ENCODE measurements at places on chromosomes 4 and X.

- H3K36me3 ChIP-seq, result no peaks in the 10 kb centered on the region
- H3K27me3 ChIP-seq, result no peaks in the 10 kb centered on the region
- no peak for DNase-seq
- no peaks in the 10 kb centered on the region for H3K4me1 ChIP-seq
- H3K4me3 ChIP-seq, result no peak overlapping the region
Observed at GRCh38 chr4:85496933-85497332, 22.0 kb downstream of the ARHGAP24 start.

DNA sequence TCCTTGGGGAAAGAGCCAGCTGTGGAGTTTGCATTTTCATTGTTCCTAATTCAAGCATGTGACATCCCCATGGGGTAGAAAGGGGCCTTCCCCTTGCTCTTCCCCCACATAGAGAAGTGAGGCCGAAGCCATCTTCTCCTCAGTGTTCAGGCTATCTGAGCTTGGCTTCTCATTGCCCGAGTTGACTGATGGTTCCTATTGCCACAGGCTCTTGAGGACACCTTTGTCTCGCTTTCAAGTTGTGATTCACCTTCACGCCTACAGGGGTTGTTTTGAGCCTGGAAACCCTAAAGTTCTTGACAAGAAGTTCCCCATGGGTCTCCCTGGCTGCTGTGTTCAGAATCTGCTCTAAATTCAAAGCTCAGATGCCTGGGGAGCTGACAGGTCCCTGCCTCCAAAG is 25.0 kb downstream of the CCNQ start:
- H3K36me3 ChIP-seq, result no peaks in the 10 kb centered on the region
- H3K4me3 ChIP-seq, result no peak overlapping the region
- H3K27me3 ChIP-seq, result no peaks in the 10 kb centered on the region
- DNase-seq, result no peak
- no peaks in the 10 kb centered on the region for H3K4me1 ChIP-seq

DNA sequence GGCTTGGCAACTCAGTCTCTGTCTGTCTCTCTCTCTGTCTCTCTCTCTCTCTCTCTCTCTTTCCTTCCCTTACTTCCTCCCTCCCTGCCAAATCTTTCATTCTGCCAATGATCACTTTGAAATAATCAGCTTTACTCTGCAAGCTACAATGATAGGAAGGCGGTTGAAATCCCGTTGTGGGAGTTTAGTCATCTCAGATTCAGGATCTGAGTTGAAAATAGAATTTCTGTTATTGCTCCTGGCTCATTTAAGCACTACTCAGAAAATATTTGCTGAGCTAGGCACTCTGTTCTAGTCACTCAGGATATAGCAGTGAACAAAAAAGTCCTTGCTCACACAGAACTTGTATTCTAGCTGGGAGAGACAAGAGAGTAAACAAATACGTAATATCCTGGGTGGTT is 56.3 kb upstream of the DCTD start:
- no peaks in the 10 kb centered on the region for H3K4me1 ChIP-seq
- H3K4me3 ChIP-seq, result no peak overlapping the region
- no peak overlapping the region for H3K27ac ChIP-seq
- H3K27me3 ChIP-seq, result peaks cover 64% of the 10 kb centered on the region
- peaks cover 1% of the 10 kb centered on the region for H3K36me3 ChIP-seq

DNA sequence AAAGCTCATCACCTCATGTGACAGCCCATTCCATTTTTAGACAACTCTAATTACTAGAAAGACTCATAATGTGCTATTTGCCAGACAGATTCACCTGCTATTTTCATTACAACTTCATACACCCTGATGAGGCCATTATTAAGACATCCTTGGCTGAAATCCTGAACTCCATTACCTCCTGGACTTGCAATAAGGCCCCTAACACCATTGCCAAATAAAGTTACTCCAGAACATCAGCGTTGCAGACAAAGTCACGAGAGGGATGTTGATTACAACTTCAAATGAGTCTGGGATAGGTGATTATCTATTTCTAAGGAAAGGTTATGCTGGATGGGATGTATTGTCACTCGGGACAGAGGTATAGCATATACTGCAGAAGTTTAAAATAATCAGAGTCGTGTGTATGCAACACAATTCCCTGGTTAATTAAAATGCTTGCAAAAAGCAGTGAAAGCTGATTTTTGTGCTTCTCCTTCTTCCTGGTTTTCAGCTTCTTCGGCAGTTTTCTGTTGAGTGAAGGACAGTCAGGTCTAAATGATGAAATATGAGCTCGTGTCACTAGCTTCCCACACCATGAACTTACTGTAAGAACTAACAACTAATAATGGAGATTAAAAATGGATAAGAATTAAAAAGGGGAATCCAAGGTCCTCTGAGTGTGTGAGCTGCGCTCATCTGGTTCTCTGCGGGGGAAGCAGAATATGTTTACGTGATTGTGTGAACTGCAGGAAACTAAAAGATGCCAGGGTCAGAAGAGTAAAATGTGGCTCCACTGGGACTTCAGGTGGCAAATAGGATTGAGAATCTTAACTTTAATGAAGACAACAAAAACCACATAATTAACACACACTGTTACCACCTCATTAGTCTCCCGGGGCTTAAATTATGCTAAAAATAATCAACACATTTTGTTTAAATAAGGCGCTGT is 17.6 kb upstream of the SOD3 start:
- no peaks in the 10 kb centered on the region for H3K4me1 ChIP-seq
- H3K27me3 ChIP-seq, result no peaks in the 10 kb centered on the region
- H3K4me3 ChIP-seq, result no peak overlapping the region
- no peak overlapping the region for H3K27ac ChIP-seq
- DNase-seq, result no peak

- no peaks in the 10 kb centered on the region for H3K27me3 ChIP-seq
- no peak for DNase-seq
- H3K27ac ChIP-seq, result peak overlapping the region; percentile 38
- H3K36me3 ChIP-seq, result peaks cover 12% of the 10 kb centered on the region
Observed at GRCh38 chrX:153342762-153343558, 9.0 kb downstream of the ZNF275 start.

DNA sequence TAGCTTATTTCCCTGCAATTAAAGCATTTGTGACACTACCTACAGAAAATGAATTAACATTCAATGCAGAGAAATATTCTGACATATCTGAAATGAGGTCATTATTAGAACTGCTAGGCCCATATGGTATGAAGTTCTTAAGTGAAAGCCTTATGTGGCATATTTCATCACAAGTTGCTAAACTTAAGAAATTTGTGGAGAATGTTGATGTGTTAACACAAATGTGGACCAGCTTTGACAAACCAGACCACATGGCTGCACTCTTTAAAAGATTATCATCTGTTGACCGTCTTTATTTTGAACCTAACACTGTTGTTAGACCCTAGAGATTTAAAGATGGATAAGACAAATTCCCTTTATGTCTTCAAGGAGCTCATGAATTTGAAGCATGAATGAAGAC is 1024.1 kb downstream of the RPA4 start:
- no peaks in the 10 kb centered on the region for H3K36me3 ChIP-seq
- no peak for DNase-seq
- no peaks in the 10 kb centered on the region for H3K4me1 ChIP-seq
- no peak overlapping the region for H3K4me3 ChIP-seq
- no peaks in the 10 kb centered on the region for H3K27me3 ChIP-seq

DNA sequence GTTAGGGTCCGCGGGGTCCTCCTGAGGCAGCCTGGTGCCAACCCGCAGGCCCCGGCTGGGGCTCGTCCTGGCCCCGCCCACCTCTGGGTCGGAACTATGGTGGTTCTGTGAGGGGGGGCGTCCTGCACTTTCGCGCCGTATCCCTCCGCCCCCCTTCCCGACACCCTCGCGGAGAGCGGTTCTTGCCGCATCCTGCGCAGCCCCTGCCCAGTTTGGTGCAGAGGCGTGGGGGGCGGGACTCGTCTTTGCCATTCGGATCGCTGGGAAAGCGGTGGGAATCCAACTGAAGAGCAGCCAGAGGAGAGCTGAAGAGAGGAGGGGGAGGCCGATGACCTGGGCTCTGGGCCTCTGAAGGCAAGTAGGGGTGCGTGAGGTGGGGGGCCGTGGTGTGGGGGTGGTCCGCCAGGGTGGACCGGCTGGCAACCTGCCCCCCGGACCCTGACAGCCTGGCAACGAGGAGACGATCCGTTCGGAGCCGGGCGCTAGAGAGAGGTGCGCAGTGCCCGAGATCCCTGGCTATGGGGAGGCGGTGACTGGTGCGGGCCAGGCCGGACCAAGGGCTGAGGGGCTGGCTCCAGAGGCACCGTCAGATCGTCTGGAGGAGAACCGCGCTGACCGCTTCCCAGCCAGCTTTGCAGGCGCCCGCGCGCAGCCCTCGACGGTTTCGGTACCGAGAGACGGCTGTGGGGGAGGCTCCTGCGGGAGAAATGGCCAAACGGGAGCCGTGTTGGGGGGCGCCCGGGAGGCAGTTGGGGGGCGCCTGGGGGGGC is at the start of gene GPRASP1:
Gene GPRASP1, plus strand, starts transcription at position 242 of the 770 bp plus-strand sequence. CDS start 2,431 bp downstream, outside the sequence.
- peaks cover 16% of the 10 kb centered on the region for H3K36me3 ChIP-seq
- no peak for DNase-seq
- H3K27me3 ChIP-seq, result no peaks in the 10 kb centered on the region
- H3K4me3 ChIP-seq, result peak within 1 kb of the TSS; percentile 98
- H3K4me1 ChIP-seq, result peaks cover 27% of the 10 kb centered on the region

- no peak overlapping the region for H3K27ac ChIP-seq
- H3K4me1 ChIP-seq, result no peaks in the 10 kb centered on the region
- no peaks in the 10 kb centered on the region for H3K36me3 ChIP-seq
- H3K27me3 ChIP-seq, result no peaks in the 10 kb centered on the region
Observed at GRCh38 chrX:31397119-31397518, 325.3 kb upstream of the FTHL17 start.

DNA sequence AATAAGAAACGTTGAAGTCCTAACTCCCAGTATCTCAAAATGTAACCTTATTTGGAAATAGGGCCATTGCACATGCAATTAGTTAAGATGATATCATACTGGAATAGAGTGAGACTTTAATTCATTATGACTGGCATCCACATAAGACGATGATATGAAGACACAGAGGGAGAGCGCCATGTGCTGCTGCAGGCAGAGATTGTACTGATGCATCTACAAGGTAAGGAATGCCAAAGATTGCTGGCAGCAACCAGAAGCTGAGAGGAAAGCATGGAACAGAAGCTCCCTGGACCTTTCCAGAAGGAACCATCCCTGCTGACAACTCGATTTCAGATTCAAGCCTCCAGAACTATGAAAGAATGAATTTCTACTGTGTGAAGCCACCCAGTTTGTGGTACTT is 697.0 kb upstream of the INTU start:
- DNase-seq, result no peak
- no peaks in the 10 kb centered on the region for H3K27me3 ChIP-seq
- H3K4me3 ChIP-seq, result no peak overlapping the region
- no peak overlapping the region for H3K27ac ChIP-seq
- no peaks in the 10 kb centered on the region for H3K36me3 ChIP-seq

GRCh38 chrX:68889249-68889648 is 60.4 kb downstream of the EFNB1 start:
- no peaks in the 10 kb centered on the region for H3K4me1 ChIP-seq
- no peak overlapping the region for H3K4me3 ChIP-seq
- DNase-seq, result no peak
- no peaks in the 10 kb centered on the region for H3K36me3 ChIP-seq
- H3K27ac ChIP-seq, result no peak overlapping the region
- H3K27me3 ChIP-seq, result peaks cover 7% of the 10 kb centered on the region

GRCh38 chr4:78765432-78766006 is 10.6 kb upstream of the BMP2K start:
- no peak overlapping the region for H3K27ac ChIP-seq
- H3K4me1 ChIP-seq, result no peaks in the 10 kb centered on the region
- H3K4me3 ChIP-seq, result no peak overlapping the region
- DNase-seq, result no peak
- no peaks in the 10 kb centered on the region for H3K36me3 ChIP-seq
- H3K27me3 ChIP-seq, result no peaks in the 10 kb centered on the region

- no peak for DNase-seq
- no peaks in the 10 kb centered on the region for H3K4me1 ChIP-seq
- H3K4me3 ChIP-seq, result no peak overlapping the region
- H3K27me3 ChIP-seq, result no peaks in the 10 kb centered on the region
Observed at GRCh38 chrX:78769946-78770345, 22.4 kb downstream of the LPAR4 start.

DNA sequence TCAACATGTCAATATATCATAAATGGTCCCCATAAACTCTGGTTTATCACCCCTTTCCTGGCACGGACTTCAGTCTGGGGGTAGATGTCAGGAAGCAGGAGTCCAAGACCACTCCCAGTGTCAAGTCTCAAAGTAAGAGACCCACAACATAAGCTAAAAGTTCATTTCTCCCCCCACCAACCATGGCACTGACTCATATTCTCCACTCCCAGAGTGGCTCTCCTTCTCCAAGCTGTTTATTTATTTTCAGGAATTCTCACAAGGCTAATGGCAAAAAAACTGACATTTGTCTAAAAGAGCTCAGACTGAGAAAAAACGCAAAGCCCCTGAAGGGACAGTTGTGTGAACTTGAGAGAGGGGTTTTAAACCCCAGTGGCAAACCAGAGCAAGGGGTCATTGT is 217.0 kb downstream of the RAB28 start:
- no peaks in the 10 kb centered on the region for H3K27me3 ChIP-seq
- H3K27ac ChIP-seq, result no peak overlapping the region
- no peaks in the 10 kb centered on the region for H3K36me3 ChIP-seq
- no peak for DNase-seq

DNA sequence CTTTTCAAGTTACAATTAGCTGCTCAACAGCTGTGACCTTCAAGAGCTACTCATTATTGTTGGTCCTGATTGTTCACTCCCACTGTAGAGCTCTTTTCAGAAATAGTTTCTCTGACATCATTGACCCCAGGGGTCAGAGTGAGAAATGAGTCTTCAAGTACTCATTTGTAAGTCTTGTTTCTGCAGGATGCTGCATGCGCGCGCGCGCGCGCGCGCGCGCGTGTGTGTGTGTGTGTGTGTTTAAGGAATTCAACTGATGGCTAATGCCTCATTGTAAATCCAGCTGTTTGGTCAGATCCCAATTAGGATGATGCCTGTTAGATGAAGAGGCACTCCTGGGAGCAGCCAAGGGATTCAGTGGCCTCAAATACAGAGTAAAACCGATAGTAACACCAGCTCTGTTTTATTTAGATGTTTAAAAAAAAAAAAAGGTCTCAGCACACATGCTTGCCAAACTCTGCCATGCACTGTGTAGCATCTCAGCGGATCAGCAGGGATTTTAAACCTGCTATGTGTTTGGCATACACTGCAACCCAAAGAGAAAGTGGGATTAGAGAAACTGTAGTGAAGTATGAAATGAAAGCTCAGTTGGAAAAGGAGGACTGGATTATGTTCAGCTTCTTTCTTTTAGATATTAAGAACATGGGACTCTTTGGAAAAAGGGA is 332.3 kb downstream of the ADGRL3 start:
- no peaks in the 10 kb centered on the region for H3K27me3 ChIP-seq
- no peaks in the 10 kb centered on the region for H3K36me3 ChIP-seq
- no peaks in the 10 kb centered on the region for H3K4me1 ChIP-seq
- DNase-seq, result no peak
- no peak overlapping the region for H3K27ac ChIP-seq

DNA sequence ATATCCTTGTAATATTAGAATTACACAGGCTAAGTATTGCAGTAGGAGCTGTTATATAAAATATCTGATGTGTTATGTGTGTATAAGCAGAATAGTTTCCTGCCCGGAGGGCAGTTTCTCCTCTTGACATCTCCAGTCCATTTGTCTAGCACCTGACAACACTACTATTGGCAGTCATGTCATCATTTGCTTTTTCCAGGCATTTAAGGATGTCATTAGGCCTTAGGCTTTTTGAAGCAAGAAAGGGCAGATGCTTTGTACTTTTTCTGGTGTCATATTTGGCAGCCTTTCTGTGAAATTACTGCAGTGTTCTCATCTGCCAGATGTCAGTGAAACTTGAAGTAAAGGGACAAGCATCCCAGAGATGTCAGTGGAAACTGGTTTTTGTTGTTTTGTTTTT is 2017.6 kb upstream of the IGFBP7 start:
- H3K4me1 ChIP-seq, result no peaks in the 10 kb centered on the region
- H3K27ac ChIP-seq, result no peak overlapping the region
- no peaks in the 10 kb centered on the region for H3K36me3 ChIP-seq
- no peaks in the 10 kb centered on the region for H3K27me3 ChIP-seq
- DNase-seq, result no peak
